ENCODE measurements at places on chromosomes 1 and 21.

DNA sequence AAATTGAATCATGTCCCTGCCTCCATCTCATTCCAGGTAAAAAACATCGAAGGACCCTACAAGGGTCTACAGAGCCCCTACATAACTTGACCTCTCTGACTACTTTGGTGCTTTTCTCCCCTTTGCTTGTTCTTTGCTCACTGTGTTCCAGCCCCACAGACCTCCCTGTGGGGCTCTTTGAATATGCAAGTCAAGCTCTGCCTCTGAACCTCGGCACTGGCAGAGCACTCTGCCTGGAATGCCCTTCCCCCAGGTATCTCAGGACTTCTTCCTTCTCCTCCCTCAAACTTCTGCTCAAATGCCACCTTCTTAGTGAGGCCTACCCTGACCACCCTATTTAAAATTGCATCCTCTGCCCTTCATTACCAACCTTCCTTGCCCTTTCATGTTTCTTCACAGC is 87.8 kb upstream of the CD34 start:
- no peak for DNase-seq

GRCh38 chr1:8216005-8216404 is 101.9 kb upstream of the SLC45A1 start:
- no peak for DNase-seq

- no peak for DNase-seq
Observed at GRCh38 chr21:22573834-22574233, 1575.6 kb downstream of the NCAM2 start.

GRCh38 chr21:36684957-36685714 is 13.8 kb upstream of the SIM2 start:
- DNase-seq: no peak

DNA sequence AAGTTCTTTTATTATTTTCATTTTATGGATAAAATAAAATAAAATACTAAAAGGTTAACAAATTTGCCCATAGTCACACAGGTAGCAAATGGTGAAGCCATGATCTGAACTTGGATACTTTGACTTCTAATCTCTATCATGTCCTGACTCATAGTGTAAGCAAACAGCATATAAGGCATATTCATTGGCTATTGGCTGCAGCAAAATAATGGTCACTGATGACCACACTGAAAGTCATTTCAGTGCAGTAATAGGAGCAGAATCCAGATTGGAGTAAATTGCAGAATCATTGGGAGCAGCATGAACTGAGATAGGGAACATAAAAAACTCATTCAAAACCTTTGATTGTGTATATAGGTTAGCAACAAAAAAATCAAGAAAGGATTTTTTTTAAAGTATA is 262.9 kb downstream of the PLA2G4A start:
- no peak for DNase-seq

DNA sequence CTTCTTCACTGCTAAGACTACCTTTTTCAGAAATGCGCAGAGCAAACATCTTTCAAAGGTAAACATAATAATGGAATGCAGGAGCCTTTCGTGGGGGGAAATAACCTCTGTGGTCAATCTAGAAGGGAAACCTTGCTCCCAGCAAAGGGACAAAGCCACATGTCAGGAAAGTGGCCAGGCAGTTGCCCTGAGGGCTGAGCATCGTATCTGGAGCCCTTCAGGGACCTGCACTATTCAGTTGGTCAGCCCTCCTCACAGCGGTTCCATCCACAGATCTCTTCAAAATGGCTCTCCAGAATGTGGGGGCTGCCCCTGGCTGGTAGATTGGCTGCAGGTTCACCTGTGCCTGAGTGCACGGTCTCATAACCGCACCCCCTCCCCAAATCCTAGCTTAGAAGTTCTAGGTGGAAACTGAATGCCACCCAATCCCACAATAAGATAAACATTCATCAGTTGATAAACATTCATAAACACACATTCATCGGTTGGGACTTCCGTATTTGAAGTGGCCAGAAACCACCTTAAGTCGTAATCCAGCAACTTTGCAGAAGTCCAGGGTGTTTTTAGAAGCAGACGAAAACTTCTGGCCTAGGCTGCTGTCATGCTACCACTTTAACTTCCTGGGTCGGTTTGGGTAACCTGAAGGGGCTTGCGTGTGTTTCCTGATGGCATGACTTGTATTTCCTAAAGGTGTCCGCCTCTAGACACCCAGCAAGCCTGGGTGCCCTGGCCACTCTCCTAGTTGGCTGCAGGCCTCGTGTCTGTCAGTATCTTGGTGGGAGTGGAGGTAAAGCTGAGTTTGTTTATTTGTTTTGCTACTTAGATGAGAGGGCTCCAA is 50.5 kb downstream of the RASSF5 start:
- DNase-seq: no peak

- no peak for DNase-seq
Observed at GRCh38 chr1:21916447-21917238, 20.5 kb downstream of the HSPG2 start.
